ENCODE measurements at places on chromosomes 5 and 9.

DNA sequence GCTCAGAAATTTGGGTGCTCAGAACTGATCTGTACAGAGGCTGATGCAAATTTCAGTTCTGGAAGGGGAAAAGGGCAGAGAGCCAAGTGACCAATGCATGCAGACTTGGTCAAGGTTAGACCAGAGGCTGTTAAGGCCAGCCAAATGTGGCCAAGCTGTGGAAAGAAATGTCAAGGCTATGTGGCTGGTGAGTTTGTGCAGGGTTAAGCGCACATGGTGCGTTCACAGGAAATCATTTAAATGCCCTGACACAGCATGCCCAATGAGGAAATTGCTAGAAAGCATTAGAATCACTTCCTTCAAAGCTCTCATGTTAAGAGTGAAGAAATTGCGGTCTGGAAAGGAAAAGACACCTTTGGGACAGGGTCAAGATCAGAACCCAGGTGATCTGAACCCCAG, 58.0 kb downstream of the PTPN3 start:
- DNase-seq = no peak

DNA sequence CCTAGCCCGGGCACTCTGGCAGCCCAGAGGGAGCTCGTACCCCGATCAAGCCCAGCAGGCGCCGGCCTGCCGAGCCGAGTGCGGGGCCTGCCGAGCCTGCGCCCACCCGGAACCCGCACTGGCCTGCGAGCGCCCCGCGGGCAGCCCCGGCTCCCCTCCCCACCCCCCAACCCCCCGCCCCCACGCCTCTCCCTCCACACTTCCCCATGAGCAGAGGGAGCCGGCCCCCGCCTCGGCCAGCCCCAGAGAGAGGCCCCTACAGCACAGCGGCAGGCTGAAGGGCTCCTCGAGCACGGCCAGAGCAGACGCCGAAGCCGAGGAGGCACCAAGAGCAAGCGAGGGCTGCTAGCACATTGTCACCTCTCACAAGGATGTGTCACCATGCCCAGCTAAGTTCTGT, 36.2 kb upstream of the CCDC180 start:
- DNase-seq = no peak

DNA sequence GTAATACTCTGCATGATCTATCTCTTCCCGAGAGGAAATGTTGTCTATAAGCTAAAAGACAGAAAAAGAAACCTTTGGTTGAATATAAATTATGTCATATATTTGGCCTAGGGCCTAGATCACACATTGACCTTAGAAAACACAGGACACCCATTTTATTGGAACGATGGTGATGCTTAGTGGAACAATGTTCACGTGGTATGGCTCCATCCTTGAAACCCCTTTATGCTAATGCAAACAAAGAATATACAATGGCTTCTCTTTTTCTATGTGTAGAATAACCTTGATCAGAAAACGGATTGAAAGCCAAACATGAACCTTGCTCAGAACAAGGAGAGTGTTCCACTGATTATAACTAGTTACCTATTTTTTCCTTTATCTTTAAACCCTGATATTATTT, 24.5 kb downstream of the MRPS27 start:
- DNase-seq = no peak

DNA sequence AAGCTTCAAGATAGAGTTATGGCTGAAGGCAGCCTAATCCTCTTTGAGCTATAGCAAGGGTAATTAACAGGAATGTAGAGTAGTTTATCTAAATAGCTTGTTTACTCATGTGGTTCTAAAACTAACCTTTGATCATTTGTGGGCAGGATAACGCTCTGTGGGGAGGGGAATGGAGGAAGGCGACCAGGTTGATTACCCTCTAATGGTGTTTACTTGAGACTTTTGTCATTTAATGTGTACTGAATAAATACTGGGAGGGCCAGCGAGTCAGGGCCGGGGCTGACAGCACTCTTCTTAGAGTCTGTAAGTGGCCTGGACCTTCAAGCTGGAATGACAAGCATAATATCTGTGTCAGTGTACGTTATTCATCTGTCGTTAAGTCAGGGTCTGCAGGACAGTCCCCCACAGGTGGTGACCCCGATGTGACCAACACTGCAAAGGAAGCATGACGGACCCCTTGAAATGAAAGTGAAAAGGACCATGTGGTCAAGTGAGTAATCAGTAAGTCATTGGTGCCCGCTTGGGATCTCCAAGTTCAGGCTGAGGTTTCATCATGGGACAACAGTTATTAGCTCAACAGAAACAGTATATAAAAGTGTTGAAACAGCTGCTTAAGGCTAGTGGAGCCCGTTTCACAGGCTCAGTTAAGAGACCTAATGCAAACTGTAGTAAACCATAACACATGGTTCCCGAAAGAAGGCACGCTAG, 162.6 kb downstream of the CPLANE1 start:
- no peak for DNase-seq

DNA sequence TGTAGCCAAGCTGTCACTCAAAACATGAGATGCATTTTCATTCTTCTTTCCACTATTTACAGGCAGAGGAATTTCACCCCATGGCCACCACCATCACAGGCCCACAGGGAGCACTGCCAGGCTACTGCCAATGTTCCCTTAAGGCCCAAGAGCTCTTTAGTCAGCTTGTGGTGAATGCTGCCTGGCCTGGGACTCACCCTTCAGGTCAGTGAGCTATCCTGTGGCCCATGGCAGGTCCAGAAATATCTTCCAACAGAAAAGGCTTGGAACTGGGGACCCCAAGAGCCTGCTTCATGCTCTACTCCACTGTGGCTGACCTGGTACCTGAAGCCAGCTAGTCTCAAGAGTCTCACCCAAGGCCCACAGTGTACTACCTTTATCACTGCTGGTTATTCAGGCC, 1518.7 kb upstream of the CDH9 start:
- DNase-seq = no peak
